ENCODE measurements at places on chromosomes 16 and 17. TPM values are rescaled to one million over a fixed set of nuclear protein-coding genes. Genes with fewer than 3 reads are reported as not detected.

- no peak for DNase-seq
Observed at GRCh38 chr17:43467981-43468581, 15.7 kb upstream of the DHX8 start.

- no peak for DNase-seq
Observed at GRCh38 chr17:34761646-34762045, 182.3 kb downstream of the TMEM132E start.

GRCh38 chr17:9684955-9685621 lies 39.8 kb downstream of the USP43 start:
- DNase-seq, result no peak

- no peak for DNase-seq
Observed at GRCh38 chr16:28219282-28219681, 7.5 kb upstream of the XPO6 start.

DNA sequence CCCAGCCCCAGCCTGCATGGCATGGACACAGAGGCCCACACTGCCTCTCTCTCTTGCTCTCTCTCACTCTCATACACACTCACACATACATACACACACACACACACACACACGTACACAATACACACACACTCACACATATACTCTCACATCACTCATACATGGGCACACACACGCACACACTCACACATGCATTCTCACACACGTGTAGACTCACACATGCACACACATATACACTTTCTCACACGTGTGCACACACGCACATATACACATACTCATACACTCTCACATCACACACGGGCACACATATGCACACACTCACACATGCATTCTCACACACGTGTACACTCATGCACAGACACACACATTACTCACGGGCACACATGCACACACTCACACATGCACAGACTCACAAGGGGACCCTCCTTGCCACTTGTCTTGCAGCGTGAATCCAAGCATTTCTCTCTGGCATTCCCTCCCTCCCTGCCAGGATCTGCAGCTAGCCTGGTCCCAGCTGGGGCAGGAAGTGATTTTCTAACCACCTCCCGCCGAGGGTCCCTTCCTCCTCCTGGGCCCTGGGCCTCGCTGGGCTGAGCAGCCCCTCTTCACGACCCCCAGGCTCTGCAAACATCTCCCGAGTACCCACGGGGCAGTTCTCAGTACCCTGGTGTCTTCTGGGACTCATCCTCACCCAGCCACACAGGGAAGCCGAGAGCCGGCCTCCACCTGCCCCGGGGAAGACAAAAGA lies 37.5 kb downstream of the IL21R start:
- DNase-seq, result no peak

DNA sequence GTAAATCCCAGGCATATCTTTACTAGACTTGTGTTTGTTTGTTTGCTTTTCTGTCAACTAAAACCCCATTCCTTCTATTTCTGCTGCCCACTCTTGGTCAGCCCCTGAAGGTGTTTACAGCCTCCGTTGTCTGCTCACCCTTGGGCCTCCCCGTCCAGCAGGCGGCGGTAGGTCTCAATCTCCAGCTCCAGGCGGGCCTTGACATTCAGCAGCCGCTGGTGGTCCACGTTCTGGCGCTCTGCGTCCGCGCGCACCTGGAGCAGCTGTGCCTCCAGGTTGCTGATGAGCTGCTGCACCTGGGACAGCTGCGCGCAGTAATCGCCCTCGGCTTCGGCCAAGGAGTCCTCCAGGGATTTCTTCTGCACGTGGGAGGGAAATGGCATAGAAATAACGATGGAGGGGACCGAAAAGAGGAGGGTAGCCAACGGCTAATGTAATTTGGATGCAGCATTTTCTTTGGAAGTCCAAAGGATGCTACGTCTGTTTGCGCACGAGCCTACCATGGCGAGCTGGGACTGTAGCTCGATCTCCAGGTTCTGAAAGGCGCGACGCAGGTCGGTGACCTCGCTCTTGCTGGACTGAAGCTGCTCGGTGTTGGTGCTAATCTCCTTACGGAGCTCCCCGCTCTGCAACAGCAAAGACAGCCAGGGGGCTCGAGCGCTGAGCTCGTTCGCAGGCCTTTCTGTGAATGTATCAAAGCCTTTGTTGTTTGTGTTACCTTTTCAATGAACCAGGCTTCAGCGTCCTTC lies 3.9 kb downstream of the KRT12 start:
- DNase-seq, result no peak

DNA sequence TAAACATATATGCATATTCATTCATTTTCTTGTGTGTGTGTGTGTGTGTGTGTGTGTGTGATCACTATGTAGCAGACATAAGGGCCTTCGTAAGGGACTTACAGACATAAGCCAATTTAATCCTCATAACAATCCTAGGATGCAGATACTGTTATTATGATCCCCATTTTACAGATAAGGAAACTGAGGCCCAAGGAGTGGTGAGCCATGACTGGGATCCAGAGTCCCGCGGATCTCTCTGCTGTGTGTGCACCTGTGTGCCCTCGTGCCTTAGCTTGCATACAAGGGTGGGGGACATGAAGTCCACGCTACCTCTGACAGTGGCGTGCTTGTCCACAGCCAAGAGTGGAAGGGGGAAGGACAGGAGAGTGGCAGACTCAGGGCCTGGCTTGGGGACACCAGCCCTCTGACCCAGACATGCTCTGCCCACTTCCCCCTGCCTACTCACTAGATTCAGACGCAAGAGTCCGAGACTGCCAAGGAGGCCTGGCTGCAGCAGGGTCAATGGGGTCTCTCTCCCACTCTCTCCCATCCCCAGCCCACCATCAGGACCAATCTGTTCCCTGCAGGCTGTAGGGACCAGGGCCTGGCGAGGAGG lies 9.8 kb upstream of the SMTNL2 start:
- no peak for DNase-seq

- no peak for DNase-seq
Observed at GRCh38 chr16:21001262-21001661, 100.7 kb downstream of the LYRM1 start.

- DNase-seq, result no peak
Observed at GRCh38 chr17:77690271-77691161, 268.0 kb upstream of the TNRC6C start.

DNA sequence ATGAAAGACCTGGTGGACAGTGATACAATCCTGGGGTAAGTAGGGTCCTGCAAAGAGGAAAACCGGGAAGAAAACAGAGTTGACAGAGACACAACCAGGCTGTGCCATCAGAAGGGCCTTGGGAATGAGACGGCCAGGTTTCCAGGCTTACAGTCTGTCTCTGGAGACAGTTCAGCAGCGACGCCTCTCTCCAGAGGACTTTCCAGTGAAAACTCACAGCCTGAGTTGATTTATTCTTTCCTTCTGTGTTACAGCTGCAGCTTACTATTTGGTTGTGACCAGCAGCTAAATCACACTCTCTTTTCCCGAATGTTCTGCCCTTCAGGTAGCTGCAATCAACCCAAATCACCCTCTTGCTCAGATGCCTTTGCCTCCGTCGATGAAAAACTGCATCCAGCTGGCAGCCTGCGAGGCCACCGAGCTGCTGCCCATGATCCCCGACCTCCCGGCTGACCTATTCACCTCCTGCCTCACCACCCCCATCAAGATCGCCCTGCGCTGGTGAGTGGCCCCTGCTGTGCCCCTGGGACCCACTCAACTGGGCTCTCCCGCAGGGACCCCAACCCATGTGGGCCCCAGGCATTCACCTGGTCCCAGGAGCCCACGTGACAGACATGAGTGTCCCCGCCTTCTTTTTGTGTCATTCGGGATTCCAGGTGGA lies 209.2 kb downstream of the RPTOR start:
- DNase-seq, result no peak

DNA sequence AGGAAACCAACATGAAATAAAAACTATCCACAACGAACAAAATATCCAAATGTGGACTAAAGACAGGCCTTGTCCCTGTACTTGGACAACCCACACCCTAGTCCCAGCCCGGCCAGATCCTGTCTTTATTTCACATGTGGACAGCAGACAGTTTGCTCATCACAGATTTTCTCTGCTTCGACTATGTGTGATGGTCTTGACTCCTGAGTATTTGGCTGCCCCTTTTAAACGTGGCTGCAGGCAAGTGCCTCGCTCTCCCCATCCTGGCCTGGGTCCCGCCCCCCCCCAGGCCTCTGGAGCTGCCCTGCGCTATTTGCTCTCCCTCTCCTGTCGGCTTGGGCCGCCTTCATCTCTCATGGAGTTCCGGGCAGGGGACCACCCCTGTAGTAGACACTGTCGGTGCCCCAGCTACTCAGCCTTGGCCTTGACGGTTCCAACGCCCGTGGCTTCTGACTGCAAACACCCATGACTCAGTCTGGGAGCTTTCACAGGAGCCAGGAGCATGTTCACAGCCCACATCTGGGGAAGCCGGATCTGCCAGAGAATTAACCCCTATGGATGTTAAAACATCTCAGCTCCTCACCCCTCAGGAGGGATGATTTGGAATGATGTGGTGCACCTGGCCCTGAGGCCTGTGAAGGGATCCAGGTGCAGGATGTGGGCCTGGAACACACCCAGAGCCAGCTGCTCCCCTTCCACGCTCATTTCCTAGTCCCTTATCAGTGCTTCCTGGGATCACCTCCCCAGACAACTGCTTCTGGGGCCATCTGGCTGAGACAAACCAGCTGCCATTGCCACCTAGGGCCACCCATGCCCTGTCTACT lies 229.7 kb upstream of the RPL38 start:
- no peak for DNase-seq

DNA sequence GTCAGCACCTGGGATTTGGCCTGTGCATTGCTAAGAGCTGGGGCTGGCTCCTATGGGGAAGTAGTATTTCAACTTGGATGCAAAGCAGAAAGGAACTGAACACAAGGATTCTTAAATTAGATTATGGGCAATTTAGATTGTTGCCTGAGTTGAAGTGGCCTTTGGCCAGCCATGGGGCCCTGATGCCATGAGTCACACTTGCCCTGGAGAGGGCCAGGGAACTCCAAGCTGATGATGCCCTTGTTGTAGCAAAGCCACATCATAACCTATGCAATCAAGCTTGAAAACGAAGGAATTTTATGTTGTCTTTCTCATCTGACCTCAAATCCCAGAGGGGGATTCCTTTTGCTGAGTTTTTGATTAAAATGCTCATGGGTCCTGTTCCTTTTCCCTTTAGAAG lies 3.9 kb upstream of the SPATA32 start:
- DNase-seq, result no peak

DNA sequence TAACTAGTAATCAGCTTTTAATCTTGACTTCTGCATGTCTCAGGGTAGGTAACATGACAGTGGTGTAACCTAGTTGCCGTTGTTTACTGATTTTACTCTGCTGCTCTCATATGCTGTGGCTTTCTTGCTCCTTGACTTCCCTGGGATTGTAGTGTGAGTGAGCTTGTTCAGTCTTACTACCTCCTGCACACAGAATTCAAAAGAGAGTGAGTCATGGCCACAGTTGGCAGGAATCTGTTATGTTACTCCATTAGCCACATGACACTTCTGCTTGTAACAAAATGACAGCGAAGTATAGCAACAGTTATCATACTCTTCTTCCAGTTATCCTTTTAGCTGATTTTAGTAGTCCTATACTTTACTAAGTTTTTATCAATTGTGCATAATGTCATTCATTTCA lies 18.8 kb downstream of the TNRC6A start:
- no peak for DNase-seq

DNA sequence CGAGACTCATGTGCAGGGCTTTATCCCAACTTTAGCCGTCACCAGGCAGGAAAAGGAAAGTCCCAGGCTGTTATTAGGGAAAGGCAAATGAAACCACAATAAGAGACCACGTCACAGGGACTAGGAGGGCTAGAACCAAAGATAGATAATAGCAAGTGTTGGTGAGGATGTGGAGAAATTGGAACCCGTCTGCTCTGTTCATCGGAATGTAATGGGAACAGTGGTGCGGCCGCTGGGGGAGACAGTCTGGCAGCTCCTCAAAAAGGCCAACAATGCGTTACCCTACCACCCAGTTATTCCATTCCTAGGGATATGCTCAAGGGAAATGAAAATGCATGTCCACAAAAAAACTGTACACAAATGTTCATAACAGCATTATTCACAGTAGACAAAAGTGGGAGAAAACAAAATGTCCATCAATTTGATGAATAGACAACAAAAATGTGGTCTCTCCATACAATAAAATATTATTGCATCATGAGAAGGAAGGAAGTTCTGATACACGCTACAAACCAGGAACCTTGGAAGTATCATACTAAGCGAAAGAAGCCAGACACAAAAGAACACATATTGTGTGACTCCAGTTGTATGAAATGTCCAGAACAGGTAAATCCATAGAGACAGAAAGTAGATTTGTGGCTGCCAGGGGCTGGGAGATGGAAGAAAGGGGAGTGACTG lies 19.5 kb upstream of the USP10 start:
- DNase-seq, result no peak

DNA sequence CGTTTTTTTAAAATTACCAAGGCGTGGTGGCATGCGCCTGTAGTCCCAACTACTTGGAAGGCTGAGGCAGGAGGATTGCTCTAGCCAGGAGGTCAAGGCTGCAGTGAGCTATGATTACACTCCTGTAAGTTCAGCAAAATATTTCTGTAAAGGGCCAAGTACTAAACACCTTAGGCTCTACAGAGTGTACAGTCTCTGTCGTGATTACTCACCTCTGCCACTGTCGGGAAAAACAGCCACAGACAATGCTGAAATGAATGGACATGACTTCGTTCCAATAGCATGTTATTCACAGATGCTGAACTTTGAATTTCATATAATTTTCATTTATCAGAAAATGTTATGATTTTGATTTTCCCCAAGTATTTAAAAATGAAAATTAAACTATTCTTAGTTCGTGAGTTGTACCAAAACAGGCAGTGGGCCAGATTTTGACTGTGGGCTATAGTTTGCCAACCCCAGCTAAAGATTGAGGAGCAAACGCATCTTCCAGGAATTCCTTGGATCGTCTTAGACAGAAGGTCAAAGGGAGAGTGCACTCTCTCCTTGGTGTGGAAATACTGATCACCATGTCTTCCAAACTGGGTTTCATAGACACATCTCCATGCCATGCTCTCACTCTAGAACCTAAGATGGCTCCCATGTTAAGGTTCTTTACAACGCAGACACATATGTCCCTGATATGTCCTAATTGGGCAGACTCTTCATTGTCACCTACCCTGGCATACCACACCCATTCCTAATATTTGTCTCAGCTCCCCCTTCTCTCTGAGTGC lies 89.5 kb downstream of the MARF1 start:
- DNase-seq, result no peak

- DNase-seq, result no peak
Observed at GRCh38 chr17:40456396-40456951, 13.2 kb downstream of the IGFBP4 start.

DNA sequence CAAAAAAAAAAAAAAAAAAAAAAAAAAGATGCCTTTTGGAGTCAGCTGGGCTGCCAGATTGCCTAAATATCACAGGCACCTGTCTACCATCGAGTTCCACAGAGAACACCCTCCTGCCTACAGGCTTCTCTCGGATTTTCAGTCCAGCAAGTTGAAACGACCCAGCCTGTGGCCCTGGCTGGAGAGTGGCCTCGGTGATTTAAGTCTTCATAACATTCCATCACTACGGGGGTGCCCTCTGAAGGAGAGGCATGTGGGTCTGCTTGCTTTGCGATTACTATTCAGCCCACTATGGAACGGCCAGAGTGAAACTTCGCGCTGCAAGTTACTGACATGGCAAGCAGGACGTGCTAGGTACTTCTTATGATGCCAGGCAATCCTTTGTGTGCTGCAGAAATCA lies 42.8 kb downstream of the MARCHF10 start:
- no peak for DNase-seq

BCAR1 gene
- not detected for polyA plus RNA-seq

TNFSF13 gene
- polyA plus RNA-seq, result 41.7 TPM

PYDC1 gene
- polyA plus RNA-seq, result not detected

CD7 gene
- polyA plus RNA-seq, result 1.3 TPM

TBC1D16 gene
- 1.4 TPM for polyA plus RNA-seq

SDF2 gene
- polyA plus RNA-seq, result 72.2 TPM

PLEKHH3 gene
- not detected for polyA plus RNA-seq

All from naive B cell (primary cell).